ENCODE measurements at places on chromosomes 4 and X.

GRCh38 chr4:145679991-145680455, at the start of gene C4orf51:
Gene C4orf51, plus strand, starts transcription at chr4:145680146. Its CDS starts 58 bp downstream, at chr4:145680204.
- peak; percentile 59 for DNase-seq

DNA sequence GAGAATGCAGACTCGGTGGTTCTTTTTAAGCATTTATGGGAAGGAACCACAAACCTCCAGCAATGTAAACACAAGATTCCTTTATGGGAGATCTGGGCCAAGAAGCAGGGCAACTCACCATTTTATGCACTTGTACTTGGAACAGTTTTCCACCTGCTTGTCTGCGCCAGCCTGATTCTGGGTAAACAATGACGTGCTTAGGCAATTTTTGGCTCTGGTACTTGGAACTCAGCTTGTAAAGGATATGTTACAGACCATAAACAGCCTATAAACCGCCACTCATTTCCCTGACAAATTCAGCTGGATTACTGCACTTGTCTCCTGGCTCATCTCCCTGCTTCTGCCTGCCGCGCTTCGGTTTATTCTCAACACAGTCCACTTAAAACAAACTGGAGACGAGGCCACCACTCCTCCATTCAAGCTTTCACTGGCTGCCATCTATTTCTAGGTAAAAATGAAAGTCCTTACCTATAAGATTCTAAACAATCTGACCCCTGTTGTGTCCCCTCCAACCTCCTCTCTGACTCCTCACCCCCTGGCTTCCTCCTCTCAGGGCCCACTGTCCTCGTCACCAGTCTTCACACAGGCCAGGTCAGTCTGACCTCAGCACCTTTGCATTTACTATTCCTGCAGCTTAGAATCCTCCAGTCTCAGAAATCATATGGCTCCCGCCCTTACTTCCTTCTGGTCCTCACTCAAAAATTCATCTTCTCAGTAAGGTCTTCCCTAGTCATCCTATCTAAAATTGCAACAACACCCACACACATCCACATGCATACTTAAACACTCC, 205.9 kb upstream of the GALNT7 start:
- DNase-seq = no peak

- no peak for DNase-seq
Observed at GRCh38 chr4:72568959-72569718, at the start of gene ADAMTS3. Gene ADAMTS3, minus strand, starts transcription at chr4:72569221. Its CDS starts 459 bp downstream, at chr4:72568762.

DNA sequence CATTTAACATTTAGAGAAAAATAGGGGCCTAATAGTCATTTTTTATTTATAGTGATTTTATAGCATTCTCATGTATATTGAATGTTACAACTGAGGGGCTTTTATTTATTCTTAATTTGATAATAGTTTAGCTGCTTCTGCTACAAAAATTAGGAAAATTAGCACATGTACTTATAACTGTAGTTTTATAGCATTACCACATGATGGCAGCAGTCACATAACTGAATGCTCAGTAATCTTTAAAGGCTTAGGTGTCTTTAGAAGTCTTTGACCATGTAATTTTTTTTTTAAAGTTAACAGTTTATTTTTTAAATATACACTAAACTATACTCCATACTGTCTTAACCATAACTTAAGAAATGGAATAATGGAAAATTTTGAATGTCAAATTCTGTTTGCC, 136.6 kb downstream of the STAG2 start:
- DNase-seq = no peak

DNA sequence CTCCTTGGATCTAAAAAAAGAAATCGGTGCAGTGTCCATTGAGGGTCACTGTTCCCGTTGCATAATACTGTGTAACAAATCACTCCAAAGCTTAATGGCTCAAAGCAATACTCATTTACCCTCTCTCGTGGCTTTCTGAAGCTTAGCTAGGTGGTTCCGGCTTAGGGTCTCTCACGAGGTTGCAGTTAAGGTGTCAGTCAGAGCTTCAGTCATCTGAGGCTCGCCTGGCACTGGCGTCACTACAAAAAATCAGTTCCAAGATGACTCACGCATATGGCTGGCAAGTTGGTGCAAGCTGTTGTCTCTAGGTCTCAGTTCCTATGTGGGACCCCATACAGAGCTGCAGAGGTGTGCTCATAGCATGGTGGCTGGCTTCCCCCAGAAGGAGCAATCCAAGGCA, 91.0 kb downstream of the BEND2 start:
- no peak for DNase-seq

- DNase-seq = no peak
Observed at GRCh38 chrX:95057341-95057740, 1383.3 kb downstream of the FAM133A start.

DNA sequence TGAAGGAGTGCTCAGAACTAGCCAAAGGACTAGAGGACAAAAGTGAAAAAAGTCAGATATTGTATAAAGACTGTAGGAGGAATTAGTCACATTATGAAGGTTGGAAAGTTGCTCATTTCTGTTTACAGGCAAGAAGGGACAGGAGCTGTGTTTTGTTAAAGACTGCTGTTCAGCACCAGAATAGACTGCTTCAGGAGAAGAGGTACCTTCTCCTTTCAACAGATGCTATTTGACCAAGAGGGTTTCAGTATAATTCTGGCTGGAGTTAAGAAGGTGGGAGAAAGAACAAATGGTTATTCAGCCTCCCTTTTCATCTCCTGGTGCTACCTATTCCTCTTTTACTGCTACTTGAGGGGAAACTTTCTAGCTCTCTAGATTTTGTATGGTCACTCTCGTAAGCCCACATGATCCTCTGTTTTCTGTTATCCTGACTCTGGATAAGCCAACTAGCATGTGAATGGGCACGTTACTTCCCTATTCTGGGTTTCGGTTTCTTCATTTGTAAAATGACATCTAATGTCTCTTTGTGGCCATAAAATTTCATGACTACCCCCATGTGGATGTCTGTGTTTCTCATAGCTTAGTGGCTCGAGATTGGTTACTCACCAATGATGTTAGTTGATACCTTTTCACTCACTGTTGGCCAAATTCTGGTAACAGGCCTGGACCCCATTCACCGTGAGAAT, 68.9 kb downstream of the SH2D1A start:
- DNase-seq = no peak

DNA sequence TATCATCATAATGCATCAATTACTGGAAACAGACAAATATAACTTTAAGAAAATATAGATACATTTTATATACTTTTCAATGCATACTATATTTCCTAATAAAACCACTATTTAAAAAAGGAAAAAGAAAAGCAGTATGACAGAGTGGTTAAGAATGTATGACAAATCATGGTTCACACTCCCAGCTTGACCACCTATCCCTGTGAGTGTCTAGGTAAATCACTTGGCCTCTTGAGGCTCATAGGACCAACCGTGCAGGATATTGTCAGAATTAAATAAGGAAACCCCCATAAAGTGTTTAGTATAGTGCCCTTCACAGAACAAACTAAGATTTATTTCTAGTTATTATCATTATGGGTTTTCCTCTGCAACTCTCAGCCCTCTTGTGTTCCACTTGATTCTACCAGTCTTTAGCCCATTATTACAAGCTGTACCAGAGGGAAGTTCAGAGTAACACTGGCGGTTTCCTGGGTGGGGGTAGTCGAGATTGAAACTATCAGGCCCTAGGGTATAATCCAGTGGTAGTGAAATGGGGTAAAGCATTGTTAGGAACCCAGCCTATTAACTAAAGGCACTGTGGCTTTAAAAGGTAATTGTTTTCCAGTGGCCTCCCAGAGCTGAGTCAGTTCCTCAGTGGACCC, 55.5 kb upstream of the PAK3 start:
- DNase-seq = no peak

GRCh38 chrX:104122829-104123228, 10.5 kb downstream of the ZCCHC18 start:
- no peak for DNase-seq

DNA sequence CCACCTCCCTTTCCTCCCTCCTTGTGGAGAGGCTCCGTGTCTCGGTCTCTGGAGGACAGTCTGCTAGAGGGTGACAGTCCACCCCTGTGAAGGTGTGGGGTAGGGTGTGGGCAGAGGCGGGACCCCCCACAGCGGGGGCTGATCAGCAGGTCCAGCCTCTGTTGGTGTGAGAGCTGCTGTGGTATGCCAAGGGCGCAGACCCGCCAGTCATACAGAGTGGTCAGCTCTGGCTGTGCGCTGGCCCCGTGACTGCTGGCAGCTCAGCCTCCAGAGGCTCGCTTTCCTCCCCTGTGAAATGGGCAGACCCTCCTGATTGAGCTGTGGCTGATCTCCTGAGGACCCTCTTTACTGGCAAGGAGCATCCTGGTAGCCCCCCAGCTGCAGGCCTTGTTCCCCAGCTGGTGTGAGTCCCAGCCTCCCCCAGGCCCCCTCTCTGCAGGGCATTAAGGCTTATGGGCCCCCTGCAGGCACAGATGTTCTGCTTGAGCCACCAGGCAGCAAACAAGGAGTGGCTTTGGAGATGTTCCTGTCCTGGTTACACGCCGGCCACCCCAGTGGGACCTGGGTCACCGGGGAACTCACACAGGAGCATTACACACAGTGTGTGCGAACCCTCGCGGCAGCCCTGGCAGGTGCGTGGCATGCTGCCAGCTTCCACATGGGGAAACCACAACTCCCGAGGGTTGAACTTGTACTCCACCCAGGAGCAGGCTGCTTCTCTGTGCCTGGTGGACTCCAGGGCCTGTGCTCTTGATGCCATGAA, 76.8 kb downstream of the PPP2R2C start:
- no peak for DNase-seq

DNA sequence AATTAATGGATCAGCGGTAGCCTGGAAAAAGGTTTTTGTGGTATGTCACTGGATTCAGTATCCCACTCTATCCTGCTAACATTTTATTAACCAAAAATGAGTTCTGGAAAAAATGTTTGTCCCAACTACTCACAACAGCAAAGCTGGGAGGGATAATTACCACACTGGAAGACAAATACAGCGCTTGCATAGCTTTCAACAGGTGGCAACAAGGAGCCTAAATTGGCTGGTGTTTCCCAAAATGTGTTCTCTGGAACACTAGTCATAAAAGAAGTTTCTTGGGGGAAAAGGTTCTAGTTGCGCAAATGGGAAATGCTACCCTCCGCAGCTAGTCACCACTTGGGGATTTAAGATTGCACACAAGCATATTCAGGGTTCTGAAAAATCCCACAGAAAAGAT, 54.6 kb downstream of the BEND2 start:
- no peak for DNase-seq
